Naive thymus-derived CD8-positive, alpha-beta T cell (primary cell): ENCODE measurements at places on chromosomes 7 and 10.

DNA sequence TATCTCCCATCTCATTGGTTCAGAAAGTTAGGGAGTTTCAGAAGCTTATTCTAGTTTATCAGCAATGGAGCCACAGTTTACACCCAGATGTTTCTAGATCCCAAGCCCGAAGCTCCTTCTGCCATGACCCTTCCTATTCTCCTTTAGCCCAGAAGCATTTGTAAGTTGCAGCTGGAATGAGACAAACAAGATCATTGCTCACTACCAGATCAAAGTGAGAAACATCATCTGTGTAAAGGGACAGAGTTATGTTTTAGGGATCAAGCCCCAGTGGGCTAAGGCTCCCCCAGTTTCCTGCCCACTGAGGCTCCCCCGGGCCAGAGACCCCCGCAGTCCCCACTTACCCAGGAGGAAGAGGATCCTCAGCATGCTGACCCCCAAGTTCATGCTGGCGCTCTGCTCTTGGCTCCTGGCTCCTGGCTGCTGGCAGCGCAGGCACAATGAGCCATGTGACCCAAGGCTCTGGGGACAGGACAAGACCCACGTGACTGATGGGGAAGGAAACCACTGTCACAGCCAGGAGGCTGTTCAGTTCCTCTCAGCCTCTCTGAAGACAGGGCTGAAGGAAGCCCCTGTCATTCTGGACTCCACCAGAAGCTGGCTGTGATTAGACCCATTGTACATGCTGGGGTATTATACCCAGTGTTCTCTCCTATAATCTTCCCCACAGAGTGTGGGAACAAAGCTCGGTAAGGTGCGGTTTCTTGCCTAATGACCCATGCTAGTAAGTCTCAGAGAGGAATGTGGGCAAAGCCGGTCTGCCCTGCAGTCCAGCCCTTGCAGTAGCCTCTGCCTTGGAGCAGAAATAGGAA is at the start of gene TMEM273:
TMEM273 (minus strand) TSS at position 442 of the 812 bp plus-strand sequence; CDS start at position 387, 55 bp downstream.
- DNase-seq = no peak

GRCh38 chr7:25148772-25149575 is 23.9 kb upstream of the CYCS start:
- DNase-seq = no peak

GRCh38 chr7:139985811-139986210 is 76.9 kb downstream of the PARP12 start:
- DNase-seq = no peak

- DNase-seq = no peak
Observed at GRCh38 chr7:155296006-155296787, 1.5 kb upstream of the INSIG1 start.

GRCh38 chr10:5814110-5815107 is 1.2 kb upstream of the GDI2 start:
- no peak for DNase-seq

DNA sequence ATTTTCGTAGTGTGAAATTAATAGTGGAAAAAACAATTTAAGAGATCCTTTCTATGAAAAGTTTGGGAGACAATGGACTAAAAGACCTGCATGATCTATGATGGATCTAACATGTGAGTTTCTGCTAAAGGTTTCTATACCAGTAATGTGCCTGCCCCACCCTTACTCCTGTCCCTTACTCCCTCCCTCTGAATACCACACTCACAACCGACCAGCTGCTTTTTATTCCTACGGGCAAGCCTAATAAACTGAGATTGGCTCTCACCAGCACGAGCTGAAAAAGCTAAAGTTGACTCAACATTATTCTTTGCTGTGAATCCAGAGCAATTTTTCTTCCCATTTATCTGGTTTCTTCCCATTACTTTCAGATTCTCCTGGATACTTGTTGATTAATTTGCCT is 17.8 kb upstream of the REEP3 start:
- DNase-seq = no peak

DNA sequence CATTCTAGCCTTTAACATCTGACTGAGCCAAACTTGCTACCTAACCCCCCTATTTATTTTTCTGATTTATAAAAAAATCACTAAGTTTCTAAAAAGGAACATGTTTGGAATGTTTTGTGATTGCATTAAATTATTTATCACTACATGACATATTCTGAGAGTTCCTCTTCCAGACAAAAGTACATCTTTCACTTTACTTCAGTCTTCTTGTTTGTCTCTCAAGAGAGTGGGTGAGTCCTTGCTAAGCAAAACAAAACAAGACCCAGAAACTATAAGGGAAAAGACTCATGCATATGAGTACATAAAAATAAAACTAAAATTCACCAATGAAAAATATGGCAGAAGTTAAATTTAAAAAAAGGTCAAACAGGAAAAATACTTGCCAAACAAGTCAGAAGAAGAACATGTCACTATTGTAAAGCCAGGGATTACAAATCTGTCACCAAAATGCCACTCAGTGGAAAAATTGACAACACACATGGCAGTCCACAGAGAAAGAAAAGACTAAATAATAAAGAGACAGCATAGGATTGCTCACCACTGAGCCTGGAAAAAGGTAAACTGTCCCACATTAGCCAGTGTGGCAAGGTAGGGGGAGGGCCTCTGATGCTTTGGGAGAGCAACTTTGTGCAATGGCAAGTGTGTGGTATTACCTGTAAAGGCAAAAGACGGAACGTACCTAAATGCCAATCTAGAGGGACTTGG is 166.7 kb upstream of the ZNF32 start:
- no peak for DNase-seq

GRCh38 chr10:32773105-32773504 is 184.9 kb downstream of the ITGB1 start:
- DNase-seq = no peak

GRCh38 chr10:120543291-120543690 is 86.3 kb downstream of the PLPP4 start:
- no peak for DNase-seq

GRCh38 chr7:8133188-8133848 is 128.6 kb downstream of the ICA1 start:
- DNase-seq = no peak

- no peak for DNase-seq
Observed at GRCh38 chr10:75694269-75694668, 262.8 kb downstream of the LRMDA start.

GRCh38 chr7:18831943-18832342 is 285.5 kb downstream of the TWIST1 start:
- DNase-seq = no peak

DNA sequence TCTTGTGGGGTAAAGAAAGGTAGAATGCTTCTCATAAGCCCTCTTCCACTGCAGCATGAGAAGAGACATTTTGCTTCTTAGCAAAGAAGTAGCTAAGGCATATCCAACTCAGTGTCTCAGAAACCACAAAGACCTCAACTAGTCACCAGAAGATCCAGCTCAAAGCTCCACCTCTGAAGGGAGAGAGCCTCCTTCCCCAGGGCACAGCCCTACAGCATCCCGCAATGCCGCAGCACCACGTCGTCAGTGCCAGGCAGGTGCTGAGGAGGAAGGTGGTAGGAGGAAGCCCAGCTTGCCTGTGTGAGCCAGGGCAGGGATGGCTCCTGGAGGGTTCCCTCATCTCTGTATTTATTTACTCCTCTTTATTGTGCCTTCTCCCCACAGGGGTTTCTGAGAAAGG is 385.6 kb upstream of the NPVF start:
- DNase-seq = no peak

DNA sequence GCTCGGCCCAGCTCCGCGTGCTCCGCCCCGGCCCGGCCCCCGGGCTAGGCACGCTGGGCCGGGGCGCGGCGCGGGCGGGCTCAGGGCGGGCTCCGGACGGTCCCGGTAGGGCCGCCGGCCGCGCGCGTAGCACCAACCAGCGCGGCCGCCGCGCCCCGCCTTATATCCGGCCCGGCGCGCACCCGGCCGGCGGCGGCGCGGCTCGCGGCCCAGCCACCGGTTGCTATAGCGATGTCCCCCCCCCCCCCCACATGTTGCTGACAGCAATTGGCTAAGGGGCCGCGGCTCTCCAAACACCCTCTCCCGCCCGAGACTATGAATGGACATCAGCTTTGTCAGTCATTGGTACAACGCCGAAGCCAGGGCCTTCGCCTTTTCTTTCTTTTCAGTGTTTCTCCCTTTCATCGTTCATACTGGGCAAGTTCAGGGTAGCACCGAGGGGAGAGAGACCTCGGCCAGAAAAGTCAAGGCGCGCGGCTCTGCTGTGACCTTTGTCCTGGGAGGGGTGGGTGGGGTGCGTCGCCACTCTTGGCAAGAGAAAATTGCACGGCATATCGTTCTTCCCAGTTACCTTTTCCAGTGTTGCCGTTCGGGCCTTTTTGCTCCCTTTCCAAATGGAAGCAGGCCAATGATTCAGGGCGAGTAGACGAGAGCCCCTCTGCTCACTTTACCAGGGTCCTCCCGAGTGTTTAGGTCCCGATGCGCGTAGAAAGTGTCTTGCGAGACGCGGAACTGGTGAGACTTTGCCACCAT is 354.2 kb downstream of the DNAJB6 start:
- no peak for DNase-seq

DNA sequence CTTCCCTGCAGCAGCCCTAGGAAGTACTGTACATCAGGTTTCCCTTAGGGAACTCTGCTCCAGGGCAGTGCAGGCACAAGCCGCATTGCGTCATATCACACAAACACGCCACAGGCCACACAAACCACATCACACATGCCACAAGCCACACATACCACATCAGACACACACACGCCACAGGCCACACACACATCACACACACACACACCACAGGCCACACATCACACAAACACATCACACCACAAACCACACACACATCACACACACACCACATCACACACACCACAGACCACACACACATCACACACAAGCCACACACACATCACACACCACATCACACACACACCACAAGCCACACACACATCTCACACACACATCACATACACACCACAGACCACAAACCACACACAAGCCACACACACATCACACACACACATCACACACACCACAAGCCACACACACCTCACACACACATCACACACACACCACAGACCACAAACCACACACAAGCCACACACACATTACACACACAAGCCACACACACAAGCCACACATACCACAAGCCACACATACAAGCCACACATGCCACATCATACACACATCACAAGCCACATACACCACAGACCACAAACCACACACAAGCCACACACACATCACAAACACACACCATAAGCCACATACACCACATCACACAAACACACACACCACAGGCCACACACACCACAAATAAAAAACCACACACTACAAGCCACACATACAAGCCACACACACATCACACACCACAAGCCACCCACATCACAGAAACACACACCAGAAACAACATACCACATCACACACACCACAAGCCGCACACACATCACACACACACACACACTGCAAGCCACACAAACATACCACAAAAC is 53.4 kb downstream of the TMEM209 start:
- DNase-seq = peak; percentile 60

DNA sequence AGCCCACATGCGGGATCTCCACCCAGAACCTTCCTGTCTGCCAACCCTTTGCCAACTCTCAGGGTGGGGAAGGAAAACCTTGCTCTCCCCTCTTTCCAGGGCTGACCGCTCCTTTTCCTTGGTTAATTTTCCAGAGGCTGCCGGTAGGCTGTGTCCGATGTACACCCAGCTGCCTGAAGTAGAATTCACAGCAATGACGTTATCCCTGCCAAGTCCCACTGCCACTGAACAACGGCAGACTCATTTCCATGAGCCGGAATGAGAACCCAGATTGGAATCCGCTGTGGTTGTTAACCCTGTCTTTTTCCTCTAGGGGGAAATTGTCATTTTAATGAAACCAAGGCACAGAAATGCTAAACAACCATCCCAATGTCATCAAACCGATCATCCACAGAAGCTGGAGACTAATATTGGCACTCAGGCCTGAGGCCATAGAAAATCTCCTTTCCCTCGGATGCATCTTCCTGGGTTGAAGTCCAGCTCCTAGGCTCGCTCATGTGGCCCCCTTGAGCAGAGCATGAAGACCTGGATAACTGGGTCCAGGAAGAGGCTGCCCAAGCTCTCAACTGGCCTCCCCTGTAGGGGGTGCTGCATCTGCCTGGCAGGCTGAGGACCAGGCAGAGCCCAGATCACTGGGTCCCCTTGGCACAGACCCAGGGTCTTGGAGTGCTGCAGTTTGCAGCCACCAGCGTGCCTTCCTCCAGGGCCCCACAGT is 30.4 kb downstream of the KLRG2 start:
- no peak for DNase-seq

- no peak for DNase-seq
Observed at GRCh38 chr7:111364413-111364812, 197.9 kb downstream of the IMMP2L start.

- DNase-seq = peak; percentile 58
Observed at GRCh38 chr10:72107325-72108003, 19.1 kb upstream of the SPOCK2 start.

DNA sequence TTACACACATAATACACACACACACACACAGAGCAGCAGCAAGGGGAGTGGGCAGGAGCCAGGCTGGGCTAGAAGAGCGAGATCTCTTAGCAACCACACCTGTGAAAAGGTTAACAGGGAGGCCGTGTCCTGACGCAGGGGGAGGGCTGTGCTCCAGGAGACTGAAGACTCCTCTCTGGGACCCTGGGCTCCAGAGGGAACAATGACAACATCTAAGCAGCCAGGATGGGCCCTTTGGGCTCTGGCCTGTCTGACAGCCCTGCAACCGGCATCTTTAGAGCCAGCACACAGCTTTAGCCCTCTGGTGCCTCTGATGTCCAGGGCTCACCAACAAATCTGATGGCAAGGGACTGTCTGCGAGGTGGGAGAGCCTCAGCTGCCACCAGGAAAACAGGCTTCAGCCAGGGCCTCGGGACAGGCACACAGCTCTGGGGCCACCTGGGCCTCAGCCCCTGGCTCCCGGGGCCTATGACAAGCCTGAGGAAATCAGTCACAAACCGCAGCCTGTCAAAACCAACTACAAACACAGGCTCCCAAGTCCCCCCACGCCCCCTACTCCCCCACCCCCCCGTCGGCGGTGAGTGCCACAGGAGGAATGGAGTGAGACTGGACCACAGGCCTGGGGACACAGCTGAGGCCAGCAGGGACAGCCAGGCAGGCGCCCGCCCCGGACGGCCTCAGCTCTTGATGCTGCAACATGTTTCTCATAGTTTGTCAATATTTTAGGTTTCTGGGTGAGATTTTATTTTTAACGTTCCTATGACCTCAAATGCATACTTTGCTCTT is 102.8 kb downstream of the TNS3 start:
- DNase-seq = no peak

DNA sequence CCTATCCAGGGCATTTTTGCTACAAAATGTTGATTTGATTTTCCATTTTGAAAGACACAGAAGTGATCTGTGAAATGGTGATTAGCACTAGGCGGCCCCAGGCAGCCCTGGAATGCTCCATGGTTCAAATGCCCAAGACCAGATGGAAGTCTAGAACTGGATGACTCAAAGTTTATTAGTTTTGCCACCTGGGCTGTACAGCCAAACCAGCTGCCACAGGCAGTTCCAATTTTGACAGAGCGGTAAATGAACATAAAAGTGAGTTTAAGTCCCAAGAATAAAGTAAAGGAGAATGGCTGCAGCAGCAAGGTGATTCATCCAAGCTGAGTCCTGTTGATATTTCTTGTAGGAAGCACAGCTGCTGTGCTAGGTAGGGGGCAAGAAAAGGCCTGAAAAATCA is 180.5 kb downstream of the SUGCT start:
- DNase-seq = no peak
